Stimulated activated CD4-positive, alpha-beta T cell treated with anti-CD3 and anti-CD28 coated beads, Interleukin-4, amount 100 ng/mL, for 24 hours (primary cell): ENCODE measurements at places on chromosomes 3 and 15.

GRCh38 chr3:15171096-15171495 is 35.0 kb upstream of the CAPN7 start:
- no peak for DNase-seq

GRCh38 chr3:138362538-138362937 is 14.2 kb downstream of the MRAS start:
- DNase-seq: no peak

DNA sequence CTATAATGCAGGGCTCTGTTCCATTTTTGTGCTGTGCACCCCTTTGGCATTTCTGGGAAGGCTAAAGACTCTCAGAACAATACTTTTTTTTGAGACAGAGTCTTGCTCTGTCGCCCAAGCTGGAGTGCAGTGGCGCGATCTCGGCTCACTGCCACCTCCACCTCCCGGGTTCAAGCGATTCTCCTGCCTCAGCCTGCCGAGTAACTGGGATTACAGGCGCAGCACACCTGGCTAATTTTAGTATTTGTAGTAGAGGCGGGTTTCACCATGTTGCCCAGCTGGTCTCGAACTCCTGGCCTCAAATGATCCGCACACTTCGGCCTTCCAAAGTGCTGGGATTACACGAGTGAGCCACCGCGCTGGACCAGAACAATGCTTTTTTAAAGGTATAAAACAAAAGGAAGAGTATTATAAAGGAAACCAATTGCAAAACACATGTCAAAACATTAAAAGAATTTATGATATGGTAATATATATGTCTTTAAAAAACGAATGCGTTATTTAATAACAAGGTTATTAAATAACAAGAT is 999 bp downstream of the SQOR start:
- DNase-seq: no peak

- DNase-seq: no peak
These were observed 19.8 kb downstream of the PCSK6 start for GRCh38 chr15:101469520-101470288.

GRCh38 chr3:64056606-64057180 is 33.4 kb upstream of the PSMD6 start:
- DNase-seq: no peak

DNA sequence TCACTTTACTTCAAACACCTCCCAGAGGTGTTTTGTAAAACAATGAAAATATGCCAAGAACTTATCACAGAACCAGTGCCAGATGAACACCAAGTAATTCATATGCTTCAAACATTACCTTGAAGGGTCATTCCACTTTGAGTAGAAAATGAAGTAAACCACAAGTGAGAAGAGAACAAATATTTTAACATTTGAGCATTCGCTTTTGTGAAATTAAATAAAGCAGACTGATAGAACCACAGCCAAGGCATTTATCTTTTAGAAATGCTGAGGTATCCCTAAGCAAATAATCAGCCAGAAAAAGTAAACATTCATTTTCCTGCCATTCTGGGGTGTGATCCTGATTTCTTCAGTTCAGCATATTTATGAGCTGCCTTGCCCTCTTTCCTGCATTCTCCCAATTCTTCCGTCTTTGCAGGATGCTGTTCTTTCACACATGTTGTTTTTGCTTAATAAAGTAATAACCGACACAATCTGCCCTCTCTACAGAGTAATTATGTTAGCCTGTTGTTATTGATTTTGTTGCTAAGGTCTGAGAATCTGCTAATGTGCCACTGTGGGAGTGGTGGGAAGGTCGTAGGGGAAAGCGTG is 235.6 kb upstream of the TGFBR2 start:
- DNase-seq: no peak

DNA sequence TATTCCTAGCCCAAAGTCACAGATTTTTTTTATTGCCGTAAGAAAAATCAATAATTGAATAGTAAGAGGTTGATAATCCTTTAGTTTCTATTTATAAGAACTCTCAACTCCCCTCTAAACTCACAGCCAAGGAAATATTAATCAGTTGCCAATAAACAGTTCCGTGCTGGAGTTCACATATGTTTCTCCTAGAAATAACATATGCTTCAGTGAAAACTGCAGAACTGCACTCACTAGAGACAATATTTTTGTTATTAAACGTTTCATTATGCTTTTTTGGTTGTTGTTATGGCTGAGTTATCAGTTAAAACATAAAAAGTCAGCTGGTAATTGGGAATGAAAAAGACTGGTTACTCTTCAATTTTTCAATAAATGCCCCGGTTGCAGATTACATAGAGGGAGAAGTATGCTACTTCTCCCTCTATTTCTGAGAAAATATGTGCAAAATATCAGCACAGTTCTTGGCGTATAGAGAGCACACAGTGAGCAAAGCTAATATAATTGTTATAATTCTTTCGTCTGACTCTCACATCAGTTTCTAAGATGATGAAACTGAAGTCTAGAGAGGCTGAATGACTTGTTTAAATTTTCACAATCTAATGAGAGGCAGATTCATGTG is 781.2 kb upstream of the GRM7 start:
- no peak for DNase-seq

DNA sequence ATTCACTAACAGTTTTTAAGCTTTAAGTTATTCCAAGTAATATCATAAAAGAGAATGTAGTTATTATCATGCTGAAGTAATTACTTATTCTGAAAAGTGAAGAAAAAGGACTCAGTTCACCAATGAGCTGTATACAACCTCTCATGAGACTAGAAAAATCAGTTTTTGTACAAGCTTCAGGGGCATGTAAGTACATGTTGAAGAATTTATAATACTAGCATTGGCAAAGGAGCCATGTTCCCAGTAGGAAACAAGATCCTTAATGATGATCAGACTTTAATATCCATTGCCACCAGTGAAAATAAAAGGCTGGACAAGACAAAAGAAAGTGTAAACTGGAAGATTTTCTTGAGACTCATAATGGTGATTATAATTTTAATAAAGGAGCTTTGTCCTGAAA is 532.8 kb downstream of the PLOD2 start:
- no peak for DNase-seq

DNA sequence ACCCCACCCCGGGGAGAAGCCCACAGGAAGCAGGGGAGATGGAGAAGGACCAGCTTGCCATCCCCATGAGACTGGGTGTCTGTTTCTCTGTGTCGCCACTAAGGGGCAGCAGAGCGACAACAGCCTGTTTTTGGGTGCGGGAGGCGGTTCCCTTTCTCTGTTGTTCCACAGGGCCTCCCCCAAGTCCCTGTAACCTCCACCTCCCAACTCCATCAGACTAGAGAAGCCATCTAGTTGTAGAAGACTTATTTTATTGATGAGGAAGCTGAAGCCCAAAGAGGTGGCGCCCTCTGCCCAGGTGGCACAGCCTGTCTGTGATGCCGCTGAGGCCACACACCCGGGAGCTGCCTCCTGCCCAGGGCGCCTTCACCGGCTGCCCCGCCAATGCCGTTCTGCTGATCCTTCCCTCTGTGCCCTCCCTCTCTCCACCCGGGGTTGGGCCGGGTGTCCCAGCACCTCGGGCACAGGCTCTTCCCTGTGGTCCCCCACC is 3.9 kb upstream of the CCDC9B start:
- peak; percentile 74 for DNase-seq

DNA sequence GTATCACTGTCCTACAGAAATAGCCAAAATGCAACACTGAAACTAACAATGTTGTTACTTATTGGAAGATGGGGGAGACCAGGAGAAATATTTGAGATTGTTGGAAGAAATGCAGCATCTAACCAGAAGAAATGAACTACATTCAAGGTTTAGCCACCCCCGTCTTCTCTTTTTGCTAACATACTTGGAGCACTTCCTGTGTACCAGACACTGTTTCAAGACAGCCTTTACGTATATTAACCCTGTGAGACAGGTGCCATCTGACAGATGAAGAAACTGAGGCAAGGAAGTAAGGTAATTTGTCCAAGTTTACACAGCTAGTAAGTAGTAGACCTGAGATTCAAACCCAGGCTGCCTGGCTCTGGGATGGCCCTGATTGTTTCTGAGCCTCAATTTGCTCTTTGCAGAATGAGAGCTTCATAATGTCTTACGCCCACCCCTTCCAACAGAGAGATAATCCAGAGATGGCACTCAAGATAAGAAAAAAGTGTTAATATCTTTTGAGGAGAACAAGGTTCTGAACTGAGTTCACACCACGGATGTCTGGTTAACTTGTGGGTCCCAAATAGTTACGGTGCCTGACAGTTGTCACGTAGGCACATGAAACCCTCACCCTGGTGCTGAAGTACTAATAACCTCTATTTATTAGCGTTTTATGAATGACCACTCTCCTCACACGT is 26.1 kb downstream of the RASGRP1 start:
- no peak for DNase-seq

DNA sequence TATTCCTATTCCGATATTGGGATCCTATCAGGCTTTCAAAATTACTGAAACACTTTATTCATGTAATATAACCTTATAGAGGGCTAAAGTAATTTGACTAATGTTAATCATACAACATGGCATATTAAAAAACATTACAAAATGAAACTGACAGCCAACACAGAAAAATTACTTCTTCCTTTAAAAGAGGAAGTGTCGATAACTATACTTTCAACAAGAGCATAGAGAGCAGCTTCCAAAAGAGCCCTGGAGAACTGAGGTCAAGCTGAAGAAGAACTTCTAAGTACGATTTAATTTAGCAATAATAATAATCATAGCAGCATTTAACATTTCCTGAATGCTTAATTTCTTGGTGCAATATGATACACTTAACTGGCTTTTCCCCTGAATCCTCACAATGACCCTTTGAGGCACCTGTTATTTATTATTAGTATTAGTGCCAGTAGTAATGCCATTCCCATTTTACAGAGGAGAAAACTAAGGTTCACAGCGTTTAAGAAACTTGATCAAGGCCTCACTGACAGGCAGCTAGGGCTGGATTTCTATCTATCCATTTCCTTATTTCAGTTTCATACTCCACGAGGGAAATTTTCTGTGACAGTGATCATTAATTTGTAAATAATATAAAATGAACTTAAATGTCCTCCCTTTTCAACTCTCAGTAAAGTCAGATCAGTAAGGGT is 181.6 kb downstream of the CFAP20DC start:
- DNase-seq: no peak

DNA sequence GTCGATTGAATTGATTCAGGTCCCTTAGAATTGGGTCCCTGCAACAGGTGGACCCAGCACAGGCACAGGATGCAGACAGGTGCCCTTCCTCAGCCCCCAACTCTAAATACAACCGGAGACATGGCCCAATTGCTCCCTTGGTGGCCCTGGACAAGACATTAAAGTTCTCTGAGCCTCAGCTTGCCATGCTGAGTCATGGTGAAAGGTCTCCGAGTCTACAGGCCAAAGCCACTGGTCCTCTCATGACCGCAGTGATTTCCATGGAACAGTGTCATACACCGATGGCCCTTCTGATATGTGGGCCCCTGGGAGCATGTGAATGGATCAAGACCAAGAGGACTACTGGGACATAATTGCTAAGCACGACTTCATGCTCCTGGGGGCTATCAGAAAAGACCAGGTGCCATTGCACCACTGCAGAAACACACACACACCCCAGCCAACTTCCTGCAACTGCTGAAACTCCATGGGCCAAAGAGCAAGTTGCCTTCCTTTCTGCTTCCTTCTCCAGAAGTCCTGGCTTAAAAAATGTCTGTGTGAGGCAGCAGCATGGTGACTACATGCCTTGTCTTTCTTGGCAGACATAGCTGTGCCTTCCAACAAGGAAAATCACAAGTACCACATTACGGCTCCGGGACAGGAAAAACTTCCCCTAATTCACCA is 38.8 kb downstream of the TBC1D2B start:
- no peak for DNase-seq

DNA sequence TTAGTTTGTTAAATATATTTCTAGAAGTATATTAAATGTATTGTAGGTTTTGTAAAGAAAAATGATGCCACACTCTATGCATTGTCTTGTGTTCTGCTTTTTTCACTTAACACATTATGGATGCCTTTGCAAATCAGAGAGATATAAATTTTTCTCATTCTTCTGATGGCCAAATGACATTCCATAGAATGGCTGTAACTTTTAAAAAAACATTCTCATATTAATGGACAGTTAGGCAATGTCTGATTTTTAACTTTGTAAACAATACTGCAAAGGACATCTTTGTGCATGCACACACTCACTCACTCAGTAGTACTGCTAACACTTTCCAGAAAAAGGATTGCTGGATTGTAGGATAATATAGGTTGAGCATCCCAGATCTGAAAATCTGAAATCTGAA is 195.9 kb downstream of the ITPR1 start:
- DNase-seq: no peak

DNA sequence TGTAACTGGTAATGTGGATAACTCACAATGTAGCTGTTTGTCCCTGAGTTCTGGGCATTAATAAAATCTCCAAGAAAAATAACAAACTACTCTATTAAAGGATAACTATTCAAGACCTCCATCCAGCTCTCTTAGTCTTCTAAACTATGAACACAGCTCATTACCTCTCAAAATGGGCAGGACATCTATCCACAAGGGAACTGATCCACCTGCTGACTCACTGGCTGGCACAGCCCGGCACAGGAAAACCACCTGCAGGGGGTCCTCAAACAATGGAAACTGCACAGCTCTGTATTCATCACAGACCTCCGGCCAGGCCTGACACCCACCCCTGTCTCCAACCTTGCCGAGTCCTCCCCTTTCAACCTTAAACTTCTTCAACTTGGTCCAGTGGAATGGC is 255.4 kb downstream of the TJP1 start:
- DNase-seq: no peak

- DNase-seq: peak; percentile 23
These were observed 104.2 kb downstream of the AGBL1 start for GRCh38 chr15:86183596-86184491.

- DNase-seq: peak; percentile 54
These were observed 1.5 kb upstream of the SMAD3 start for GRCh38 chr15:67063689-67064606.

DNA sequence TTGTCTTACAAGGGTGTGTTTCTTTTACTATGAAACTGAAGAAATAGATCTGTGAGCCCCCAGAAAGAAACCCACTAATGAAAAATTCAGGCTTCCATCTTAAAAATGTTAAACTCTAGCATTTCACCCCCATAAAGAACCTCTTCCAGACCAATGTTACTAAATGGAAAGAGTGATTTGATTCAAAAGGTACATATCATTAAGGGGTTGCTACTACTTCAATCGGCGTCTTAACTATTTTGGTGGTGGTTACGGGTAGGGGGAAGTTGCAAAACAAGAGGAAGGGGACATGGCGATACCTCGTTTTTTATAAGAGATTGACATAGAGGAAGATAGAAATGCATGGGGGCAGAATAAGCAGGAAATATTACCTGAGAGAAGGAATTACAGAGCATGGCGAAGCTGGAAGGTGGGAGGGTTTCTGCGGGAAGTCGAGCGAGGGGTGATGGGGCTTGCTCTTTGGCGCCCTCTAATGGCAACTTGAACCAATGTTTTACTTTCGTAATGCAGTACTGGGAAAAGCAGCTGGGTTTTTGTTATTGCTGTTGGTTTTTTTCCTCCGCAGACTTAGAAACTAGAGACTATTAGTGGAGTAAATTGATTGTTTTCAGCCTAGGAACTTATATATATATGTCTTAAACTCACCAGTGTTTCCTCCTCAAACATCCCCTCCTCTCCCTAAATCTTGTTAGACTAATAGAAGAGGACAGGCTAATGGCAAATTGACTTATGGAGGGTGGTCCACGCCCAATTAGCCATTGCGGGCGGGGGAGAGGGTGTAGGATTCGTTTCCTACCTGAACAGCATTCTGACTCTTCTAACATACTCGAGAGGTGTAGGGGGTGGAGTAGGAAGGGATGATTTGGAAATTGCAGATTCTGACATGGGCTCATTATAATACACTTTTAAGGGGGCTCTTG is 11.3 kb upstream of the SOX2 start:
- peak; percentile 27 for DNase-seq
